ENCODE measurements at places on chromosomes 1 and 21. TPM values are rescaled to one million over a fixed set of nuclear protein-coding genes. Genes with fewer than 3 reads are reported as not detected.

Gene GRHL3
- 1.1 TPM for total RNA-seq

Gene ARMH1
- total RNA-seq: 3.6 TPM

Gene RCSD1
- total RNA-seq: 0.06 TPM

Gene TIAM1
- total RNA-seq: 27.2 TPM

Gene DTL
- 76.6 TPM for total RNA-seq

Gene FCMR
- not detected for total RNA-seq

Gene C4BPA
- total RNA-seq: not detected

- no peak for DNase-seq
These were observed 121.8 kb upstream of the SLC44A3 start for GRCh38 chr1:94698356-94698755.

- DNase-seq: no peak
These were observed 19.8 kb upstream of the ACBD6 start for GRCh38 chr1:180522213-180522515.

DNA sequence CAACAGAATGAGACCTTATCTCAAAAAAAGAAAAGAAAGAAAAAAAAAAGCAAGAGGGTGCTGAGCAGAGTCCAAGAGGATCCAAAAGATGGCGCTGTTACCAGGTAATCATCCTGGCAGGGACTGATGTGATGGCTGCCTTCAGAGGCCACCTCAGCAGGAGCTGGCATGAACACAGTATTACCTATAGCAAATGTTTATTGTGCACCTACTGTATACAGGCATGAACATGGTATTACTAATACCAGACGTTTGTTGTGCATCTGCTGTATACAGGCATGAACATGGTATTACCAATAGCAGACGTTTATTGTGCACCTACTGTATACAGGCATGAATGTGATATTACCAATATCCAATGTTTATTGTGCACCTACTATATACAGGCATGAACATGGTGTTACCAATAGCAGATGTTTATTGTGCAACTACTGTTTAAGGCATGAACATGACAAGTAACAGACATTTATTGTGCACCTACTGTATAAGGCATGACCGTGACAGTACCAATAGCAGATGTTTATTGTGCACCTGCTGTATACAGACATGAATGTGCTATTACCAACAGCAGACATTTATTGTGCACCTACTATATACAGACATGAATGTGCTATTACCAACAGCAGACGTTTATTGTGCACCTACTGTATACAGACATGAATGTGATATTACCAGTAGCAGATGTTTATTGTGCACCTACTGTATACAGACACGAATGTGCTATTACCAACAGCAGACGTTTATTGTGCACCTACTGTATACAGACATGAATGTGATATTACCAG is 115.1 kb upstream of the TMEM51 start:
- peak; percentile 59 for DNase-seq

GRCh38 chr1:52502789-52503188 is 50.1 kb downstream of the TUT4 start:
- no peak for DNase-seq

- no peak for DNase-seq
These were observed 149.9 kb downstream of the KIF26B start for GRCh38 chr1:245304698-245305097.

GRCh38 chr1:155970531-155971167 is 7.7 kb downstream of the ARHGEF2 start:
- peak; percentile 38 for DNase-seq

- DNase-seq: no peak
These were observed 71.6 kb downstream of the IVNS1ABP start for GRCh38 chr1:185245466-185245865.

DNA sequence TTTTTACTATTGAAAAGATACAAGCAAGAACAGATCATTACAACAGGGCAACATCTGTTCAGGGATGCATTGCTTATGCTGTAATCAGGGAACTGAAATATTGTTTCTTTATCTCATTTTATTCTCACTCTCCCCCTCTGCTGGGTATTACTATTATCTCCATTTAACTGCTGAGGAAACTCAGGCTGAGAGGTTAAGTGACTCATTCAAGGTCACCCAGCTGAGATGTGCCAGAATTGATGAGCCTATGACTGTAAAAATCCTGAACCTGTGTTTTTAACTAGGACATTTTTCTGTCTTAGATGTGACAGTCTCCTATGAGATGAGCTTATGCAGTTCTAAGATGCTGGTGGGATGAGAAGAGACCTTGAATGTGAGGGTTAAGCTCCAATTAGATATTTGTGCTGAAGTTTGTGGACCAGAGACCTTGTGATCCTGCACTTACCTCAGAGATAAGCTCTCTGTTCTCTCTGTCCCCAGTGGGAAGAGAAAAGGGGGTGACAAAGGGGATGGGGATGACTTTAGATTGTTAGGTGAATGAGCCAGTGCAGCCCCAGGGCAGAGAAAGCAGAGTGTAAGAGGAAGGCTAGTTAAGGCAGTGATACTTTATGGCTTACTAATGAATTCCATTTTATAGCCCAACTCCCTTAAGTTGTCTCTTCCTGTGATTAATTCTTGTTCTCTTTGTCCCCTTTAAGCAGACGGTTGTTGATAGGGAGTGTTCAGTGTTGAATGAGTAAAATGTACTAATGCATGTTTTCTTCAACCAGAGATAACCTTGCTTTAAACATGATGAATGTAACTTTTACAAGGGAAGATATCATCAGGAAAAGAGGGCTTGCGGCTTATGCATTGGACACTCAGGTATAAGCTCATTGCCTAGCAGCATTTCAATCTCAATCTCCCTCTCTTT is 111.4 kb downstream of the HLX start:
- no peak for DNase-seq

- no peak for DNase-seq
These were observed 11.8 kb downstream of the LAPTM5 start for GRCh38 chr1:30745834-30746208.

DNA sequence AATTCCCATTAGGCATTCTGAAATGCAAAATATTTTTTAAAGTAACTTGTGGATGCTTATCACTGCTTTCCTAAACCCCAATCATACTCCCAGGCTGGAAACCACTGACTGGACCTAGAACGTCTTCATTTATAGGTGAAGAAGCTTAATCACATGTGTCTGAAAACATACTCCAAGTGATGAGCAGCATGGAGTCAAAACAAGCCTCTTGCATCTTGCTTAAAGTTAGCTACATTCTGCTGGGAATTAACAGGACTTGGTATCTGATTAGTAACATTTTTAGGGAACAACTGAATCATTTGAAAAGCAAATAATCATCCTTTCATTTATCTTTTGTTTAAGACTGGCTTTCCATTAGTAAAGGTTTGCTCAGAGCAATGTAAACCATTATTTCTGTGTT is 105.7 kb downstream of the AK5 start:
- DNase-seq: no peak

DNA sequence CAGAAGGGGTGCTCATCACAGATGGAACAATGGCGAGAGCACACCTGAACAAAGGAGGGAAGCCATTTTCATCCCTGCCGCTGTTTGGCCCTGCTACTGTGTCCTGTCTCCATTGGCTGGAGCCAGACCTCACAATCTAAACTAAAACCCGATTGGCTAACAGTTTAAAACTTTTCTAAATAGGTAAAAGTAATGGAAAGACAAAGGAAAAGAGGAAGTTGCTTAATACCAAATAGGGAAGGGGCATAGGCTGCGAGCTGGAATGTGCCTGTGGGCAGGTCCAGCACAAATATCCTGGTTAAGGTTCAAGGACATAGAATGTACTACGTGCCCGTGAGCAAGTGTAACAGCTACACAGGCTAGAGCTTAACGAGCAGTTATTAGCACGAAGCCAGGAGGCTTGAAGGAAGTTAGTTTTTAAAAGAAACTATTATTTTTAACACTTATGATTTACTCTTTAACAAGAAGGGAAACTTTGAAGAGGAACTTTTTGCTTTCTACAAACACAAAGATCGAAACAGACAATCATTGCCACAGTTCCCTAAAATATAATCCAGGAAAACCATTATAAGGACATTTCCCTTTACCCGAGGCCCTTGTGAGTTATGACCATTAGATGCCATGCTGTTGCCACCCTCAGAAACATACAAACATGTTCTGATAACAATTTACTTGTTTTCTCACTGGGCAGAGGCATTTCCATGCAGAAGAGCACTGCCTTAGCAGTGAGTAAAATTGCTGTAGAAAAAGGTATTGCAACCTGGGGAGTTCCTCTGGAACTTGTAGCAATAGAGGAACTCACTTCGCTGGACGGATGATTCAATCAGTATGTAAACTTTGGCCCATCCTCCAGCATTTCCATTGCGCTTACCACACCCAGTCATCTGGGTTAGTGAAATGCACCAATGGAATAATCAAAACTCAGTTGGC is 4.8 kb upstream of the PTTG1IP start:
- DNase-seq: no peak

DNA sequence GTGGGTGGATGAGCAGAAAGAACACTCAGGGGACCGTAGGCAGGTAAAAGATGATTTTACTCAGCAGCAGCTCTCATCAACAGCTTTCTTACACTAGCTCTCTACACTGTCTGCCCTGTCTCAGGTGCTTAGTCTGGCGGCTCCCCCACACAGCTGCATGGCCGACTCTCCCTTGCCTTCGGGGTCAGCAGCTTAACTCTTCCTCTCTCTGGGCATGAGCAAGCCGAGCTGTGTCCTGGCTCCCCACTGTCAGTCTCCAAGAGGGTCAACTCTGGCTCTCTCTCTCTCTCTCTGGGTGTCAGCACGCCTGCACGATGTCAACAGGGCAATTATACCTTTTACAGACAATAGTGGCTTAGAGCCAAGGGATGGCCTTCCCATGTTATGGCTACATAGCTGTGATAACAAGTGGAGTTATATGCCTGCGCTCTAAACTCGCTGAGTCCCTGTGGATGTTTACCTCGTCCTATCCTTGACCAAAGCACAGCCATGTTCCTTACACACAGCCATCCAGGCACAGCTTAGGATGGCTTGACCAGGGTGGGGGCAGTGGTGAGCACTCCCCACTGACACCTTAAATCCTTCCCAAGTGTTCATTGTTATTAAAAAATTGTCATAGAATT is 3.1 kb upstream of the BCL10 start:
- DNase-seq: no peak

- DNase-seq: no peak
These were observed 193.1 kb downstream of the RYR2 start for GRCh38 chr1:237235091-237235490.

DNA sequence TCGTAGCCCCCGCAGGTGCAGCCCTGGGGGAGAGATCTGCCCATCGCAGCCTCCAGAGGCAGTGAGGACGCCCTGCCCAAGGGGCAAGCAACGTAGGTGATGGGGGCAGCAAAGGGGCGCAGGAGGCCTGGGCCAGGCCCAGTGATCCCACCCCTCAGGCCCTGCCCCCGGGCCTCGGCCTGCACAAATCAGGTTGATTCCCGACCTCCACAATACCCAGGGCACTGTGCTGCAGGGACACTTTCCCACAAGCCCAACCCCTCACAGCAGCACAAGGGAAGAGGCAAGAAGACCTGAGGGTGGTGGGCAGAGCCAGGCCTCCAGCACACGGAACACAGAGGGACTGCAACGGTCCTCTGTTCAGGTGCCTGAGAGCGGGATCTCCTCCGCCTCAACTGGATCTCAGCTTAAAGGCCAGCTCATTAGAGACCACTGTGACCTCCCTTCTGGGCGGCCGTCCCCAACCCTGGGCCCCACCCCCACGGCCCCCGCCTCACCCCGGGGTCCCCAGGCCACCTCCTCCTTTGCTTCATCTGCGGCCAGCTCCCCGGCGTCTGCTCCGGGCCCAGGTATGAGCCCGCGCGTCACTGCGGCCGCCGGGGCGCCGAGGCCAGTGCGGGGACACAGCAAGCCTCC is 812 bp upstream of the ARF1 start:
- peak; percentile 75 for DNase-seq

DNA sequence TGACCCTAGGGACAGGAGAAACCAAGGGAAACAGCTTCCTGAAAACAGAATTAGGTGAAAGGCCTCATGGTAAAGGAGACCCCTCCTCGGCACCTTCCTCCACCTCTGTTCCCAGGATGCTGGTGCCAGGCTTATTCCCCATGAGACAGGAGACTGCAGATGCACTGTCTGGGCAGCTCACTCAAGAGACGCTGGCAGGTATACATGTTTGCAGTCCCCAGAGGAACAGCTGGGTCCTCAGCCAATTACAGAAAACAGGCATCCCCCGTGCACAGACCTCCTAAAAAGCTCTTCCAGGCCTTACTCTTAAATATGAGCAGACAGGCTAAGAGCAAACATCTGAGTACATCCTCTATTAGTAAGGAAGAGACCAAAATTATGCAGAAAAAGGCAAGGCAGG is 6.5 kb downstream of the CCSAP start:
- no peak for DNase-seq

GRCh38 chr1:182350839-182351238 is 40.8 kb downstream of the GLUL start:
- no peak for DNase-seq

DNA sequence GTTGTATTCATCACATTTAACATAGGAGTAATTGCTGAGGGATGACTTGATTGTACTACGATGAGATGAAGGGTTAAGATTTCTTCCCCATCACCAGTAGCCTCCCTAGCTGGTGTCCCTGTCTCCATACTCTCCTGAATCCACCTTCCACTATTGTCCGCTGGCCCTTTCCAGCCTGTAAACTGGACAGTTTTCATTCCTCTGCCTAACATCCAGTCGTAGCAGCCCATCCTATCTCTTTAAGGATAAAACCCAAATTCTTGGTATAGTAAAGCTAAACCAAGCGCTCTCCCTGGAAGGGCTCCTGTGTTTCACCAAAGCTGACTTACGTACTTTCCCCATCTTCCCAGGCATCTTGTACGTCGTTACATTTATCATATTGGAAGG is 670 bp downstream of the COX20 start:
- peak; percentile 27 for DNase-seq

DNA sequence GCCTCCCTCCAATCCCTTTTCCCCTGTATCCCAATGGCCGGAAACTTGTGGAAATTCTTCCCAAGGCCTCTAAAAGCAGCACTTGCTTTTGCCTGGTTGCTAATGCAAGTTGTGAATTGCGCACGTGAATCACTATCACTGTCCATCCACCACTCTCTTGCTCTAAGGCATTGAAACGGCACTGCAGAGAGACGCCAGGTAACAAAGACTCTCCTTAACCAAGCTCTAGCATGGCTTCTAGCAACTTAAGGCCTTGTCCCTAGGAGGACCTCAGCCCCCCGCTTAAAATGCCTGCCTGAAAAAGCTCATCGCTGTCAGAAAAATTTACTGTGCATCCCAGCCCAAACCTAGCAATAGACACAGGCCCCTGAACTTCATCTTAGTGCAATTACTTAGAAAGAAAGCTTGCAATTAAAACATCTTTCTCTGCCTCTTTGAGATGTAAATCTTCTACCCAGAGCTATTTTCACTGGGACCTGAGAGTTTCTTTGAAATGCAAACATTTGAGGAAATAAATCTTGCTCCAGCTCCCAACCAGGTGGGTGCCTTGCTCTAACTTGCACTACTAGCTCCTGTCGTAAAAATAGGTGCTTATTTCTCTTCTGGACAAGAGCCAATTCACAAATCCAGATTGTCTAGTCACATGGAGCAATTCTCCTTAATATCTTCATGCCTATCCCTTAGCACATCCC is 32.9 kb upstream of the ITLN2 start:
- DNase-seq: no peak

- no peak for DNase-seq
These were observed 13.5 kb downstream of the KCNQ4 start for GRCh38 chr1:40796939-40797667.

GRCh38 chr1:214008791-214009422 is 21.1 kb downstream of the PROX1 start:
- peak; percentile 40 for DNase-seq

GRCh38 chr1:204872262-204872881 is 1.7 kb downstream of the NFASC start:
- no peak for DNase-seq
